ENCODE measurements at places on chromosomes 16 and 17.

GRCh38 chr16:31243734-31244670 lies 15.8 kb upstream of the ITGAM start:
- no peak for DNase-seq

DNA sequence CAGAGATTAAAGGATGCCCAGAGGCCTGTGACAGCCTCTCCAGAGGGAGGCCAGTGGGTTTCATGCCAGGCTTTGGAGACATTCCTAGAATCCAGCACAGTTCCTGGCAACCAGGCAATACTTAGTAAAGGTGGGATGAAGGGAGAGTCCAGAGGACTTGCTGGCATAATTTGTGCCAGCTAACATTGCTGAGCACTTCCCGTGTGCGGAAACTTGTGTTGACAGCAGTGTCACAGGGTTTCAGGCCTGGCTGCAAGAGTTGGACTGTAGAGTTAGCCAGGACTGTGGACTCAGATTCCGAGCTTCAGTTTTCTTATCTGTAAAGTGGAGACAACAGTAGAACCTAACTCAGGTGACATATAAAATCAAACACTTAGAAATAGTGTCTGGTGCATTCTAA lies 141.7 kb downstream of the SALL1 start:
- DNase-seq, result no peak

- no peak for DNase-seq
Measured at GRCh38 chr17:16879686-16880085, 92.2 kb downstream of the TNFRSF13B start.

DNA sequence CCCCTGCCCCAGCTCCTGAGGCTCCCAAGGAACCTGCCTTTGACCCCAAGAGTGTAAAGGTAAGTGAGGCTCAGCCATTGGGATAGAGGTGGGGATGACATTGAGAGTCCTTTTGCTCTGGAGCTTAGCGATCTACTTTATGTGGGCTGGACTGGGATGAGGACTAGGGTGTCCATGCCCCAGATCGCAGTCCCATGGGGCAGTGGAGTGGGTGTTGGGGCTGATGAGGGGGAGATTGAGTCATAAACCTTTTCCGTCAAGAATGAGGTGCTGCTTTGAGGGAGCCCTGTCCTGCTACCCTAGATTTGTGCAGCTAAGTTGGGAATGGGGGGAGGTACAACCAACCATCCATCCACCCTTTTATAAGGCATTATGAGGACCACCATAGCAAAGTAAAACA lies 351 bp downstream of the MYL4 start:
- no peak for DNase-seq

DNA sequence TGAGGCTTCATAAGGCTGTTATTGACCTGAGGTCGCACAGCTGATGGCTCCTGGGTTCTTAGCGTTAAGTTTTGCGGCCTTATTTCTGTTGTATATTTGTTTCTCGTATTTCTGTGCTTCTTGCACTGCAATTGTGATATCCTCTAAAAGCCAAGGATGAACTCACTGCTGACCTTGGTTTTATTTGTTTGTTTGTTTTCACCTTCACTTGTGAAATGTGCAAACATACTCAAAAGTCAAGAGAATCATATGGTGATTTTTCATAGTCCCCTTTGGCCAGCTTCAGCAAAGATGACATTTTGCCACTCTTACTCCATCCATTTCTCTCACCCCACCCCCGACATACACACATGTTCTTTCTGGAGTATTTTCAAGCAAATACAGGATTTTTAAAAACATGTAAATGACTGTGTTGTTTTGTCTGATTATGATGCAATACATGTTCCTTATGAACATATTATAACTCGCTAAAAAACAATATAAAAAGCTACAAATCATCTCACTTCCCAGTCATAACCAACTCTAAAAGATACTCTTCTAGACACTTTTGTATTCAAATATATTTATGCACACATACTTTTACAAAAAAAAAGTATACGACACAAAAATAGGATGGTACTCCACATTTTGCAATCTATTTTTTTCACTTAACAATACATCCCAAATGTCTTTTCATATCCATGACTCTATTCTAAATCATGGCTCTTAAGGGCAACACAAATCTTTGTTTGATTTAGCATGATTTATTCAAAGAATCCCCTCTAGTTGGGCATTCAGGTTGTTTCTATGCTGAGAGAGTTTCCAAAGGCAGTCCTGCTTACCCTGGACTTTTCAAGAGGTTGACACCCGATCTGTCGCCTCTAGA lies 5.7 kb upstream of the ZCCHC14 start:
- no peak for DNase-seq

DNA sequence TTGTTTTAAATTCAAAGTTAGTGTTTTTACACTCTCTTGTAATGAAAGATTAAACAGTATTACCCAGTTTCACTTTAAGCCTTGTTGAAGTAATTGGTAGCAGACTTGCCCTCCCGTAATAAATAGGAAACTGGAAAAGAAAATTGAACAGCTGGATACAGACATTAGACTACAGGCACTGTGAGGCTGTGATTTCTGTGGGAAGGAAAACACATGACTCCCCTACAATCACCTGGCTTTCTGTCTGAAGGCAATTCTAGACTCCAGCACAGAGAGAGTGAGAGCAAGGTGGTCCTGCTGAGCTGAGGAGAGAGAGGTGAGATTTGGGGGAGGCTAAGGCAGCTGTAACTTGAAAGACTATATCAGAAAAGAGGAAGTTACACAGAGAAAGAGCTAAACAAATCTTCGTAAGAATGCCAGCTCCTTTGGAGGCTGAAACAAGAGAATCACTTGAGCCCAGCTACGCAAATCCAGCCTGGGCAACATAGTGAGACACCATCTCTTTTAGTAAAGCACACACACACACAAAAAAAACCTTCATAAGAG lies 57.8 kb upstream of the CDYL2 start:
- DNase-seq, result no peak

DNA sequence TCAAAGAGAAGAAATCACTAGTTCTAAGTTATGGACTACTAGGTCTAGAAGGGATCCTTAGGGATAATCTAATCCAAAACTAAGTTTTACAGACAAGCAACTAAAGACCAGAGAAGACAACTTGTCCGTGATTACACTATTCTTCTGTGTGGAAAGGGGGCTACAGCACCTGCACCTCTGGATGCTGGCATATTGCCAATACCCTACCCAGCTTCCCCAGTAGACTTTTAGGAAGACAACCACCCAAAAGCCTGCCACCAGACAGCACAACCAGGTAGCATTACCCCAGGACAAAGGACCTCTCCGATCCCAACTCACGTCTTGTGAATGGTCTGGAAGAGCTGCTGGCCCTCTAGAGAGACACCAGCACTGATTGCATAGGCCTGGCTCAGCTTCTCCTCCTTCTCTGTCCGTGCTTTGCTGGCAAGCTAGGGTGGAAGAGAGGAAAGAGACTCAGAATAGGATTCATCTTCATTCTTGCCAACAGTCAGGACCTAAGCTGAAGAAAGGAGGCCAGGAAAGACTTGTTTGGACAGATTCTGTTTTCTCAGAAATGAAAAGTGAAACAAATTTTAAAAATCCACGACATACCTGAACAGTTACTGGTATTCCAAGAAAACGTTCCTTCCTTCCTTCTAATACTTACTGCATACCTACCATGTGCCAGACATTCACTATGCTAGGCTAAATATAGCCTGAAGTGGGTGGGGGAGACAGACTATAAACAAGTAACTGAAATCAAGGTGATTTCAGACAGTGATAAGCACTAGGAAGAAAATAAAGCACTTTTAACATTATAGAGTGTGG lies 25.3 kb upstream of the TMEM101 start:
- DNase-seq, result no peak

DNA sequence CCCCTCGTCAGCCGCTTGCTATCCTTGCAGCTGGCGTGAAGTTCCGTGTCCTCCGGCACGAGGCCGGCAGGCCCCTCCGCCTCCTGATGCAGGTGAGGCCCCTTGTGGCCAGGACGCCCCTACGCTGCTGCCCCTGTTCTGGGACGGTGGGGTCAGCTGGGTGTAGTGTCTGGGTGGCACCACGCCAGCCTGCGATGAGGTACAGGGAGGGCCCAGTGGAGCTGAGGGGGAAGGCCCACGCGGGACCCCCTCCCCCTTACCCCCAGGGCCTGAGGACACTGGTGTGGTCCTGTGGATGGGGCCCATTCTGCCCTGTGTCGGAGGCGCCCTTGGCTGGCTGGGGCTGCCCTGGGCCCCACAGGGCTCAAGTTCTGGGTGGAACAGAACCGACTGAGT lies 7.7 kb upstream of the RAB40C start:
- no peak for DNase-seq

DNA sequence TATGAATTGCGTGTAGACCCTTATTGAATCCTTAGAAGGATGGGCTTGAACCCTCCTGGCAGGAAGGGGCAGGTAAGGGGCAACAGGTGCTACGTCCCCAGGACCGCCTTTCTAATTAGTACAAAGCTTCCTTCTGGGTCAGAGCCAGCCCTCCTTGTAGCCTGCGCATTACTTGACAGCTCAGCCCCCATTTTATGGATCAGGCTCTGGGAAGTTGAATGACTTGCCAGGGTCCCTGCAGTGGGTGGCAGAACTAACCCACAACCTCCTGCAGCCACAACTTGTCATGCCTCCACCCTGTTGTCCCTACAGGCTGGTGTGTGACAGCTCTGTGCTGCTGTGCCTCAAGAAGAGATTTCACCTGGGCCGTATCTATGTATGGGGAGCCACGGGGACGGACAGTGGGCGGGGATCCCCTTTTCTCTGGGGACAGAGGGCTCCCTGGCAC lies 2.7 kb downstream of the MYO15B start:
- no peak for DNase-seq

All from iPS-NIHi11 (cell line).